Renal pelvis (tissue), 12 donors: ENCODE measurements at places on chromosomes 6 and 20. TPM values are rescaled to one million over a fixed set of nuclear protein-coding genes. Genes with fewer than 3 reads are reported as not detected.

GRCh38 chr6:56527934-56528333, 114.8 kb downstream of the DST start:
- no peak for DNase-seq

DNA sequence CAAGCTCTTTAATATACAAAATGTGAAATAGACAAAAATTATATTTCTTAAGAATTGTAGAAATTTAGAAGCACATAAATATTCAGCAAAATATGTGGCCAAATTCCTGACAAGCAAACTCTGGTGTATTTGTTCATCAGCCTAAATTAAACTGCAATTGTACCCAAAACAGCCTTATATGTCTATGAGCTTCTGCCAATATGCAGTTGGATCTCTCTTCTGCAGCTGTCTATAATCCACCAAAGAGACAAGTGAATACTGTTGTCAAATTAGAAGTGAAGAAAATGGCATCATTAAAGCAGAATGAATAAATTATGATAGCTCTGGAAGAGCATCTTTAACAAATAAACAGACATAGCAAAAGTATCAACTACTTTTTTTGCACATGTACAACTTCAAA, 755.7 kb downstream of the GRIK2 start:
- no peak for DNase-seq

DNA sequence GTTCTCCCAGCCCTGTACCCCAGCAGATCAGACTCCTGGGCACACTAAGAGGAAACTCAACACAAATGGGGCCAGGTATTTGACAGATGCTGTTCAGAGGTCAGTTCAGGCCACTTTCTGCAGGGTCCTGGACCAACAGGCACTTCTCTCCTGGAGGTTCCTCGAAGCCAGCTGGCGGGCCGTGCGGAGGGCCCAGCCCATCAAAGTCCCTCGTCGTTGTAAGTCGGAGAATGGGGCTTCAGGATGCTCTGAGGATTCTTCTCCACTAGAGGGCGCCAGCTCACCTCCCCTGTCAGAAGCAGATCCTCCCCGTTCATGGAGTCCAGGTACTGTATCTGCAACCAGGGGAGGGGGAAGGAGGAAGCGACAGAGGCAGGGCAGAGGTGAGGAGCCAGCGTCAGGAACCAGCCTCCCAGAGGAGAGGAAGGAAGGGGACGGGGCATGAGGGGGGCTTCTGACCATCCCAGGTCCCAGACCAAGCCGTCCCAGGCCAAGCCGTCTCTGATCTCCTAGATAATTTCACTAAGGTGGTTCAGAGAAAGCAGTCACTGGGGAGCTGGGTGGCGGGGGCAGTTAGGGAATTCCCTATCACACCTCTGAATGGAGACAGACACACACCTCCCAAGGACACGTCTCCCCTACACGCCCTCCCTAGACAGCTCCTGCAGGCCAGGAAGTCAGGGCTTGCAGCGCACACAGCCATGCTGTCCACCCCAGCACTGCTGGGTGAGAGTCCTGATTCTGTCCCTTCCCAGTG, 11.7 kb upstream of the FAM83C start:
- peak; percentile 77 for DNase-seq

- no peak for DNase-seq
Measured at GRCh38 chr6:37648465-37649330, 49.0 kb downstream of the MDGA1 start.

GRCh38 chr6:4889701-4890100, 113.5 kb downstream of the CDYL start:
- no peak for DNase-seq

DNA sequence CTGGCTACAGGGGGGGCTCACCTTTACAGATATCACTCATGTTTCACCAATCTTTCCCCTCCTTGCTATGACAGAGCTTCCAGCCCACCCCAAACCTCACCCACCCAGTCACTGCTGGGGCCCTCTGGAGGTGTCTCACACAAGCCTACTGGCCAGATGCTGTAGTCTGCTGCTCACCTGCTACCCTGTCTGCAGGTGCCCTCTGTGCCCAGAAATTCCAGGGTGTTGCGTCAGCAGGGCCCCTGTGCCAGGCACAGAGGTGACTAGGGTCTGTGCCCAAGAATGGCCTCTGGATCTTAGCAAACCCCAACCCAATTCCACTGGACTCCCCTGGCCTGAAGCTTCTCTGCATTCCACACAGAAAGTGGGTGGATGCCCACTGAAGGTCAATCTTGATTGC, 21.4 kb downstream of the UNC5CL start:
- DNase-seq = no peak

- DNase-seq = no peak
Measured at GRCh38 chr6:143596866-143597265, 80.9 kb upstream of the PHACTR2 start.

DNA sequence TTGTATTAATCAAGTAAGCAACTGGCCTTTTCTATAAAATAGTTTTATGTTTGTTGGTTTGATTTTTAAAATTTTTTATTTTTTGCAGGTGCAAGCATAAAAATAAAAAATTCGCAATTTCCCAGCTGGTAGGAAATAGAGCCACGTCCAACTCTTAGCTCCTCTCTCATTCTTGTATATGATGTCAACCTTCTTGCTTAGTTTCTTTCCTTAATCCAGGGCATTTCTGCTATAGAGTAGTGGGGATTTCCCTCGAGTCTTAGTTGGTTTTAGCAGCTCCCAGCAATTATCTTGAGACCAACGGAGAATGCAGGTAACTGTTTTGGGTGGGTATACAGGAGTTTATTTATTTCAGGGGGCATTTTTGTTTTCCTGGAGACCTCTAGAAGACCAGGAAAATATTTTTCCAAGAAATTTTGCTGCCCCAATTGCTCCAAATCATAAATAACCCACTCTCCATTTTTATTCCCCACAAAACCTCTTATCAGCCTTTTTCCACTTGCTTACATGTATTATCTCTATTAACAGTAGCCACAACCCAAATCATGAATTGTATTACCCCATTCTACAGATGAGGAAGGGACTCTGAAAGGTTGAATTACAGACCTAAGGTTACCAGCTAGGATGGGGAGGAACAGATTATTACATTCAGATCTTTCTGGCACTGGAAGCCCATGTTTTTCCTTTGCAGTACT, 18.4 kb downstream of the PHACTR2 start:
- DNase-seq = no peak

DNA sequence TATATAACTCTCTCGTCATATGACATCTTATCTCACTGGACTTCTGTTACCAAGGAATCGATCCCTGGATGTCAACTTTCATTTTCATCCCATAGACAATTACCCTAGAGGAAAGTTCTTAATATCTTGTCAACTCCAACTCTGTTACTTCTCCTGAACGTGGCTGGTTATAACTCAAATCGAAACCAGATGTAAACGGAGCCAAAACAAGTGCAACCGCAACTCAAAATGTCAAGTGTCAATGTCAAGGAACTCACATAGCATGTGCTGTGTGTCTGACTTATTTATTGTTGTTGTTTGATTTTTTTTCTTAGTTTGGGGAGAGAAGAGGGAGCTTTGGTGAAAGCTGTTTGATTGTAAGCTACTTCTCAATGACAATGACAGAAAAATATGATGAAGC, 108.6 kb downstream of the VIP start:
- no peak for DNase-seq

GRCh38 chr6:121187833-121188200, 146.5 kb downstream of the TBC1D32 start:
- no peak for DNase-seq

DNA sequence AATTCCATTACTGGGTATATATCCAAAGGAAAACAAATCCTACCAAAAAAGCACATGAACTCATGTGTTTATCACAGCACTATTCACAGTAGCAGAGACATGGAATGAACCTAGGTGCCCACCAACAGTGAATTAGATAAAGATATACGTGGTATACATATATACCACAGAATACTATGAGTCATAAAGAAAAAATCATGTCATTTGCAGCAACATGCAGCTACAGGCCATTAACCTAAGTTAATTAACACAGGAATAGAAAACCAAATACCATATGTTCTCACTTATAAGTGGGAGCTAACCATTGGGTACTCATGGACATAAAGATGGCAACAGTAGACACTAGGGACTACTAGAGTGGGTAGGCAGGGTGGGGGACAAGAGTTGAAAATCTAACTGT, 4.2 kb downstream of the OR2B2 start:
- DNase-seq = no peak

- DNase-seq = no peak
Measured at GRCh38 chr6:163730246-163731210, 316.0 kb downstream of the QKI start.

- DNase-seq = no peak
Measured at GRCh38 chr6:128892079-128892478, 9.1 kb downstream of the LAMA2 start.

GRCh38 chr6:34347303-34347702, 45.2 kb downstream of the NUDT3 start:
- no peak for DNase-seq

DNA sequence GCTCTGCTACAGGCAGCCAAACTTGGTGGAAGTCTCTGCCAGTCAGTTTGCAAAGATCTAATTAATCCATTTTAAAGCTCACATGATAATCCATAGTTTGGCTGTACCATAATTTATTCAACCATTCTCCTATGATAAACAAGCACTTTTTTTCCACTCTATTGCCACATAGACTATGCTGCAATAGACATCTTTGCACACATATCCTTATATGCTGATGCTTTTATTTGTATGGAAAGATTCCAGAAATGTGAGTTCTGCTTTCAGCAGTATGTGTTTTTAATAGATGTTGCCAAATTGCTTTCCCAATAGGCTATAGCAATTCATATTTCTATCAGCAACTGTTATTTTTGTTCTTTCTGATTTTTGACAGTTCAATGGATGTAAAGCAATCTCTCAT, 628.0 kb downstream of the KIF16B start:
- no peak for DNase-seq

GRCh38 chr20:63772781-63773518, 33.4 kb downstream of the SLC2A4RG start:
- no peak for DNase-seq

DNA sequence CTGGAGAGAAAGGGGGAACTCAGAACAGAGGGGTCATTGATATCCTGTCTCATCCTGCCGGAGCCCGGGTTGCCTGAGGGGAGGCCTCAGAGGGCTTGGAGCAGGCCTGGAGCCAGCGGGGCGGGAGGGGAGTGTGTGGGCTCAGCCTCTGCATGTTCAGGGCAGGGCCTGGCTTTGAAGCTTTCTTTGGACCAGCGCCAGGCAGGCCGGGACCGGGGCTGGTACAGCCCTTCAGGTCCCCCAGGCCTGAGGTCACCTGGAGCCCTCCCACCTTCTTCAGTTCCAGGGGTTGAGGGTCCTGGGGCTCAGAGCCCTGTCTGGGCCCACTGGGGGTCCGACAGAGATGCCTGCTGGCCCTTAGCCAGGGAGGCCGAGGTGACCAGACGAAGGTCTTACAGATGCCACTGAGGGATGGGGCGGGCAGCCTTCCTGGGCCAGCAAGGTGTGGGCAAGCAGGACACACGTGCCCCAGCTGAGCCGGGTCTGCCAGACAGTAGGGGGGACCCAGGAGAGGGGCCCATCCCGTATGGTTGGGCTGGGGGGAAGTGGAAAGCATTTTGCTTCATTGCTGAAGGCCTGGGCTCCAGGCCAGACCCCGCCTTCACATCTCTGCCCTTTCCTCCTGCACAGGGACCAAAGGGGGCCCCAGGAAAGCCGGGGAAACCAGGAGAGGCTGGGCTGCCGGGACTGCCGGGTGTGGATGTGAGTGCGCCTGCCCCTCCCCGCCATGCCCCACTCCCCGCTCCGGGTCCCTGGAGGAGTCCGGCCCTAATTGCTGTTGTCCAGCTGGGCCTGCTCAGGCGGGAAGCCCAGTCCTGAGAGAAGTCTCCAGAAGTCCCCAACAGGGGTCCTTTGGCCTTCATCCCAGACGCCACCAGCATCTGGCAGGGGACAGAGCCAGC, 2.0 kb downstream of the COL9A3 start:
- DNase-seq = peak; percentile 71

GRCh38 chr6:24522228-24523176, 27.7 kb downstream of the ALDH5A1 start:
- peak; percentile 26 for DNase-seq

DNA sequence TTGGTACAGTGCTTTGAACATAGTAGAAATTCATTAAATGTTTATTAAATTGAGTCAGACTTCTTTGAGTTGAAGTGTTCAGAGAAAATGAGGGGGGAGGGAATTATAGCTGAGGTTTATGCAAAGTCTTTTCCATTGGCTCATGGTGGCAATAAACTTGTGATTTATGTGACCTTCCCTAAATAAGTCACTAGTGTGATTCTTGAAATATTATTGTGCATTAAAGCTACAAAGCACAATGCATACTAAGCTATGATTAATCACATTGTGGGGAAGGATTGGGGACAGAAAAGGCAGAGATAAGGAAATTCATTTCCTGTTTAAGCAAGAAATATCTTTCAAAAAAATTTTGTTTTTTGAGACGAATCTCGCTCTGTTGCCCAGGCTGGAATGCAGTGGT, 877.5 kb downstream of the TFAP2A start:
- no peak for DNase-seq

DNA sequence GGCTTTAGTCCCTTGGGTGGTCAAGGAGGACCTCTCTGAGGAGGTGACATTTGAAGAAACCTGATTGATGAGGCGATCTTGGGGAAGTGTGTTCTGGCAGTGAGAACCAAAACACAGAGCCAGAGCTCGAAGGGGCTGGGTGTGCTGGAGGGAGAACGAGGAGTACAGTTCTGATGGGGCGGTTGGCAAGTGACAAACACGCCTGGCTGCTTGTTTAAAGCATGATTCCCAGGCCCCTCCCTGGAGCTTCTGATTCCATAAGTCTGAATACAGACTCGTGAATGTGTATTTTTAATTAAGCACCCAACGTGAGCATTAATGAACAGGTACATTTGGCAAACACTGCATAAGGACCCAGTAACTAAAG, 886 bp upstream of the NFATC2 start:
- DNase-seq = no peak

DNA sequence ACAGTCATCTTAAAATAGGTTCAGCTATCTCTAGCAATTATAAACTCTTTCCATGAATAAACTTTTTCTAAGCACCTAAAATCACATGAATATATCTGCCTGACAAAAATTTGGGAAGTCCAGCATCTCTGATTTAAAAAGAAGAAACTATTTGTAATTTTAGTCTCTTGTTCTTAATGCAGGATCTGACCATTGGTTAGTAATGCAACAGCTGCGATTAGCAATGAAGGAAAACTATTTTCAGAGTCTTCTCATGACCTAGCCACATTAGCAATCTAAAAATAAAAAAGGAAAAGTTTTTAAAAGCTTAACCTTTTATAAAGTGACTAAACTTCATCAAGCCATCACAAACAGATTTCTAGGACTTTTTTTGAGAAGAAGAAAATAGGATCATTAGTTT, 97.5 kb downstream of the PTPRK start:
- DNase-seq = no peak

The ASIP gene
- polyA plus RNA-seq = 0.34 TPM

The OR2J3 gene
- not detected for polyA plus RNA-seq

The FAM217A gene
- 1.6 TPM for polyA plus RNA-seq

The MTFR2 gene
- polyA plus RNA-seq = 2.9 TPM

The GABRR1 gene
- polyA plus RNA-seq = 1.6 TPM

The NOX3 gene
- polyA plus RNA-seq = 2.7 TPM

The FAM184A gene
- polyA plus RNA-seq = 11.0 TPM

The PNLDC1 gene
- 0.19 TPM for polyA plus RNA-seq

The NKAIN4 gene
- polyA plus RNA-seq = 43.8 TPM

The HLA-DRA gene
- polyA plus RNA-seq = 74.9 TPM

The PLN gene
- 3.5 TPM for polyA plus RNA-seq
